ENCODE measurements at places on chromosomes 4 and X.
A peak's percentile ranks its signal among the peaks of the same experiment; 100 is the strongest.

DNA sequence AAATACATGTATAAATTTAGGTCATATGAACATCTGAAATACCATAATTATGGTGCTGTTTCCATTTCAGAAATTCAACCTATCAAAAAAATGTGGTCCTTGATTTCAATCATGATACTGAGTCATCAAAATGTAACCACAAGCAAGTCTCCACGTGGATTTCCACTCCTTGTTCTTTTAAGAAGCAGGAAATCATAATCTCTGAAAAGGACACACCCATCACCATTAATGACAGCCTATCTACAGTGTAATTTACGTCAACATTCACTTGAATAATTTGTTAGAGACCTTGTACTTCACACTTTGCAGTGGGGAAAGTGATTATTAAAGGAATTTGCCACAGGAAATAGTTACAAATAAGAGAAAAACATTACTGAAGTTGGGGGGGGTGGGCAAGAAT is 17.7 kb upstream of the SLC7A11 start:
- DNase-seq: no peak

GRCh38 chr4:8592366-8593263 is at the start of gene CPZ:
TSS of gene CPZ (plus strand) at chr4:8592765. CDS start at chr4:8592834, 69 bp downstream.
- DNase-seq: no peak

GRCh38 chr4:105838082-105838481 is 57.2 kb upstream of the NPNT start:
- no peak for DNase-seq

DNA sequence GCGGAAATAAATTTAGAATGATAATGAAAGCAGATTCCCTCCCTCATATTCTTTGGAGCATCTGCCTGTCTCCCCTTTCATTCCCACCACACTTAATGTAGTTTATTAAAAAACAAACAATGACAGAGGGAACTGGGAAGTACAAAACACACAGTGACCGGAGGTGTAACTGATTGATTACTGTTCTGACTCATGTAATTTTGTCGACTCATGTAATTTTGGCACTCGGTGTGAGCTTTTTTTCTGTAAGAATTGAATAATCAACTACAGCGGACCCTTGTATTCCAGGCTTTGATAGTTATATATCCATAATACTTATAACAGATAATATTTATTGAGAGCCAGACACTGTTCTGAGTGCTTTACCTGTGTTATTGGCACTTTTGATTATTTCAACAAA is 110.4 kb downstream of the PALLD start:
- no peak for DNase-seq

- DNase-seq: peak; percentile 11
Measured at GRCh38 chr4:39976945-39977488, 694 bp downstream of the PDS5A start.

DNA sequence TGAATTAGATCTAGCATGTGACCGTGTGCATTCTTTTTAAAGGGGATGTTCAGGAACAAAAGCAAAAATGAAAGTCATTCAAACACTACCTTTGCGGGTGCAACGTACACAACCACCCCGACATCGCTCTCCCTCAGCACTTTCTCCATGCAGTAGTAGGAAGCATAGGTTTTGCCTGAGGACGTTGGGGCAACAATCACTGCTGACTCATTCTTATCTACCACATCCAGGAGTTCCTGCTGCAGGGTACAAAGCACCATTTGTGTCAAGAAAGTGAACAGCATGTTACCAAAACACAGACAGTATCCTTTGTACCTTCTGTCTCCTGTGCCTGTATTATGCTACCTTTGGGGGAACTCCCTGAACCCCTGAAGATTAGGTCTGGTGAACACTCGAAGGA is 58.6 kb downstream of the DDX60L start:
- DNase-seq: no peak

DNA sequence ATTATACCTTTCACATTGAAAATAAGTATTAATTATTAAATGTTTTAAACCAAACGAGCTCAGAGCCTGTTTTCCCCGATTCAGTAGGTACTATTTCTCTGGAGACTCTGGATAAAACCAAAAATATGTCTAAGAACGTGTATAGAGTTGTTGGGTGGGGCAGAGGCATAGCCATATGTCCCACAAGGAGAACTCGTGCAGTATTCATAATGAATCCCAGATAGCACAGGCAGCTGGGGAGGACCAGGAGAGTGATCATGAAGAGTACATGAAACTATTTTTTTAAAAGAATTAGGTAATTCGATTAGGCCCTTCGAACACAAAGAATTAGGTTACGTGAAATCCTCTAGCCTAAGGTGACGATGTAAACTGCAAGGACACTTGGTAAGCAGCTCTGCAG is 76.1 kb downstream of the CLDN22 start:
- DNase-seq: no peak

- peak; percentile 93 for DNase-seq
Measured at GRCh38 chr4:15234856-15235126, 193.0 kb upstream of the C1QTNF7 start.

DNA sequence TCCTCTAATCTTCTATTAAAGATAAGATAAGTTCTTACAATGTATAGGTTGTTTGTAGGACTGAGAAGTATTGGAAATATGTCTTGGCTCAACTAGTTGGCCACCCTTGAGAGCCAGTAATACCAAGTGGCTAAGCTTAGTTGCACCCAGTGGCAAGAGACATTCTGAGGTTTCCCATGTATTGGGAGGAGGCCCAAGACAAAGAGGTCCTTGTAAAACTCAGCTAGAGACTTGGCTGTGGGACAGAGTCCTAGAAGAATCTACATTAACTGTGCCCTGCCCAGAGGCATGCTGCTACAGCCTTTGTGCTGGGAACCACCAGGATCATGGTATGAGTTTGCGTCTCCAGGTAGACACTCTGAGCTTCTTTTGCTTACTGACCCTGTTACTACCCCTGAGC is 41.9 kb upstream of the SLC4A4 start:
- DNase-seq: no peak

- DNase-seq: no peak
Measured at GRCh38 chrX:44937606-44938005, 64.6 kb downstream of the KDM6A start.

DNA sequence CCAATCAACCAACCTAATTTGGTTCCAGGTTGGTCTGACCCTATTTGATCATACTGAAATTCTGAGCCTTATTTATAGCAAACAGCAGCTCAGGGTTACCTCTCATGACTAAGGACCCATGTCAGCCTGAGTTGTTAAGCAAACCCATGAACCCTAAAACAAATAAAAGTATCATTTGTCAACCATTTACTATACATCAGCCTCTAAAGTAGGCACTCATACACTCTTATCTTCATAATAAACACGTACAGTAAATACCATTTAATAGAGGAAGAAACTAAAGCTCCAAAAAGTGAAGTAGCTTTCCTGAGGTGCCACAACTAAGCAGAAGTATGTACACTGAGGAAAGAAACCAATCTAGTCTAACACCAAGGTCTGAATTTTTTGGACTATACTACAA is 25.2 kb downstream of the MANBA start:
- no peak for DNase-seq

DNA sequence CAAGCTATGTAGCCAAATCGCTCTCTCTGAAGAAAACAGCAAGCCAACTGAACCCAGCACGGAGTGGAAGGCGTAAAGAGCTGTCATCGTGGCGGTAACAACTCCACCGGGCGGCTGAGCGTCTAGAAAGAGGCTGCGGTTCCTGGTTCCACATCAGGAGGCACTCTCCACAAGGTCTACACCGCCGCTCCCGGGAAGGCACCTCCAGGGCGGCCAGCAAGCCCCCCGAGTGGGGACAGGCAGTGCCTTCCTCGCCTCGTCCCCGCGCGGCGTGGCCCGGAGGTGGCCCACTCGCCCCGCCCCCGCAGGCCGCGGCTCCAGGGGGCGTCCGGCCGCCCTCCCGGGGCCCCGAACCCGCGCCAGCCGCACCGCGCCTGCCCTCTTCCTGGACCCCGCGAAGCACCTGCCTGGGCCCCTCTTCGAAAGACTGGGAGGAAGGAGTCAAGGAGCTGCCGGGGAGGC is 755 bp downstream of the KLHL8 start:
- no peak for DNase-seq

DNA sequence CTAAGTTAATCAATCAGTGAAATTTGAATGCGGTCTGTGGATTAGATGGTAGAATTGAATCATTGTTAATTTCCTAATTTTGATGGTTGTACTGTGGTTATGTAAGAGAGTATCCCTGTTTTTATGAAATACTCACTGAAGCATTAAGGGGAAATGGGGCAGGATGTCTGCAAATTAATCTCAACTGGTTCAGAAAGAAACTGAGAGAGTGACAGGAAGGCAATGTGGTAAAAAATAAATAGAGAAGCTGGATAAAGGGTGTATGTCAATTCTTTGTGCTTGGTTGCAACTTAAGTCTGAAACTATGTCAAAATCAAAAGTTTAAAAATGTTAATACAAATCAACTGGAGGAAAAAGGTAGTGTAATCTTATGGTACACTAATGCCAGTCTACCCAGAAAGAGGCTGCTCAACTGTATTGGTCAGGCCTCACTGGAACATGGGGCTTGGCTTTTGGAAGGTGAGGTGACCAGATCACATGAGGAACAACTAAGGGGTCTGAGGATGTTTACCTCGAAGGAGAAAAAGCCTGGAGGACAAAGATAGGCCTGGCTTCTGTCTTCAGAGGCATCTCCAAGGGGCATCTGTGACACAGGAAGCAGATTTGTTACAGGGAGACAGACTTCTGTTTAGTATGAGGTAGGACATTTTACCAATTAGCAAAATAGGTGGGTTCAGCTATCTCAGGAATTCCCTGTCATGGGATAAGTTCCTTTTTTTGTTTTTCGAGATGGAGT is 83.1 kb downstream of the DLG3 start:
- DNase-seq: no peak

DNA sequence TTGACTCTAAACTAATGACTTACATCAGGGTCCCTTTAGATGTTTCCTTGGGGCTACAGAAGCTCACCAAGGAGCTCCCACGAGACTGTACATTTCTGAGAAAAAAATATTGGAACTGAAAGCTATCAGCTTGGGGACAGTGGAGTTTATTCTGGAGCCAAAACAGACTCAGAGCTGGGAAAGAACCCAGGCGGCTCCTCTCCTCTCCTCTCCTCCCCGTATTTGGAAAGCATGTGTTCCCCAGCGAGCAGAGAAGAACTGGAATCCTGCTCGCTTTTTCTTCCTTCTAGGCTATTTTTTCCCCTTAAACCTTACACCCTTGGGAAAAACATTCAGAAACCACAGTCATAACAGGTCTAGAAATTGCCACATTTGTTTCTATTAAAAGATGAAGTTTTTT is 4.3 kb upstream of the MAP7D3 start:
- no peak for DNase-seq

DNA sequence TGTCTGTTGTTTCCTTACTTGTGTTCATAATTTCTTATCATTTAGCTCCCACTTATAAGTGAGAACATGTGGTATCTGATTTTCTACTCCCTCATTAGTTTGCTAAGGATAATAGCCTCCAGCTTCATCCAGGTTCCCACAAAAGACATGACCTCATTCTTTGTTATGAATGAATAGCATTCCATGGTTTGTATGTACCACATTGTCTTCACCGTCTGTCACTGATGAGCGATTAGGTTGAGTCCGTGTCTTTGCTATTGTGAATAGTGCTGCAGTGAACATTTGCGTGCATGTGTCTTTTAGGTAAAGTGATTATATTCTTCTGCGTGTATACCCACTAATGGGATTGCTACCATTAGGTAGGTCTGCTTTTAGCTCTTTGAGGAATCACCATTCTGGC is 624.3 kb upstream of the EPHA5 start:
- DNase-seq: no peak

- DNase-seq: no peak
Measured at GRCh38 chr4:74483226-74483911, 38.4 kb downstream of the AREG start.

DNA sequence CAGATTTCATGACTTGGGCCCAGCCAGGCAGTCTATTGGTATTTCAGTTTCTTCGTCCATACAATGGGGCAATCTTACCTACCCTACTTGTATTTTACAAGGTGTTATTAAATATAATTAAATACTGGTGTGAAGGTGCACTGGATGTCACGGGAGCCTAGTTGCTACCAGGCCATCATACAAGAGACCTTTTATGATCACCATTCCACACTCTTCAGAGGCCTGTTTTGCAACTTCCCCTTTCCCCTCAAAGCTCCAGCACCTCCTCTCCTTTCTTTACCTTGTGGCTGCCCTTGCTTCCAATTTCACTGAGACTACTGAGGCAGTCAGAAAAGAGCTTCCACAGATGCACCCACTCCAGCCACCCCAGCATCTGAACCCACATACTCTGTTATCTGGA is 93.8 kb upstream of the HELT start:
- DNase-seq: no peak

DNA sequence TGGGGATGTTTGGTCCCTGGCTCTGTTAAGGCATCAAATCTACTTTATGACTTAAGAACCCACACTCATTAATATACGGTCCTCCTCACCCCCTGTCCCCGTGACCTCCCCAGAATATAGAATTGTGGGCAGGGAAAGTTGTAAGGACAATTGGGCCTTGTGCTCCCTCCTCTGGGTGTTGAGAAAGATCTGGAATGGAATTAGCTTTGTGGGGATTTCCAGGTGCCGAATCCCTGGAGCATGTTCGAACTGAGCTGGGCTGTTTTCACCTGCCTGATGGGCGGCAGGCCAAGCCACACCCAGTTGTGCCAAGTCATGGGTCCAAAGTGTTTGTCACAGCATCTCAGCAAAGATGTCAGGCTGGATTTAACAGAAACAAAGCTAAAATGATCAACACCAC is 349.3 kb upstream of the KLF3 start:
- DNase-seq: no peak

- DNase-seq: no peak
Measured at GRCh38 chr4:98516441-98517217, 141.8 kb downstream of the TSPAN5 start.

- DNase-seq: no peak
Measured at GRCh38 chr4:124139044-124139443, 573.5 kb downstream of the ANKRD50 start.

DNA sequence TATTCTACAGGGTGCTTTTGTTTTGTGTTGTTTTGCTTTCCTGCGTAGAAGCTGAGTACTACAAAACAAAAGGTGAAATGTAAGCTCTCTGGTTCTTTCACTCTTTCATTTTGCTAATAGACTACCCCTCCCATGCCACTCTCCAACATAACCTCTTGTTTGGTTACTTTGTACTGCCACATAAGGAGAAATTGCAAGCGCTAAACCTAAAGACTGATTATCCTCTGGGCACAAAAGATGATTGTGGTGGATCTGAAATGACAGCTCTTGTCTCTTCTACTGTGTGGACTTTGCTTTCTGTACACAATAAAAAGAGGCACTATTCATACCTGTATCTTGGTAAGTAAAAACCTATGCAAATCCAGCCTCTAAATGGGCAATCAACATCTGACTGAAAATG is 5.3 kb downstream of the MBNL3 start:
- no peak for DNase-seq

- DNase-seq: no peak
Measured at GRCh38 chr4:109441862-109442458, 8.3 kb downstream of the SEC24B start.

DNA sequence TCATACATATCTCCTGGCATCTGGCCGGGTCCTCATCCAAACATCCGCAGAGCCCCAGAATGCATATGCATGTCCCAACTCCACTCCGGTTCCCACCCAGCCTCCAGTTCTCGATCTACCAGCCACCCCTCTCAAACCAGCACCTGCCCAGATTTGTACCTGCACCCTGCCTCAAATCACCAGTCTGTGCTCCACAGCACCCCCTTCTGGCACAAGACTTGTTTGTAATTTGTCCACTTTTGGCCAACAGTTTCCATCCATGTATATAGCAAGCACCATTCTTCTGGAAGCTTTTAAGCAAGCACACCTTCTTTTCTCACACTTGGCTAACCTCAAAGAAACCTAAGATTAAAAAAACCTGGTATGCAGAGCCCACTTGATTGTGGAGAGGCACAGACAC is 644.1 kb downstream of the MID1IP1 start:
- DNase-seq: no peak

- DNase-seq: peak; percentile 36
Measured at GRCh38 chr4:137635108-137635507, 102.8 kb upstream of the PCDH18 start.

All from HS-5 (cell line).